ENCODE measurements at places on chromosomes 7 and 10. TPM values are rescaled to one million over a fixed set of nuclear protein-coding genes. Genes with fewer than 3 reads are reported as not detected.

DNA sequence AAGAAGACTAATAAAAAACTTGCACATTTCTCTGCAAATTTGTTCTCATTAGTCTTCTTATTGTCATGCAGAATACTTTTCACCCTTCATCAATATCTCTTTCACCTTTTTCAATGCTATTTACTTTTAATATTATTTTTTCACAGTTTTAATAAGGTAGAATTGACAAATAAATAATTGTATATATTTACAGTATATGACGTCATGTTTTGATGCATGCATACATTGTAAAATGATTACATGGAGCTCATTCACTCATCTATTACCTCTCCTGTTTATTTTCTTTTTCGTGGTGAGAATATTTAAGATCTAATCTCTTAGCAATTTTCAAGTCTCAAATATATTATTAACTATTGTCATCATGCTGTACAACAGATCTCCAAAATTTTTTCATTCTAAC lies 658.2 kb upstream of the MKI67 start:
- DNase-seq, result no peak

- DNase-seq, result no peak
Measured at GRCh38 chr7:128121711-128122530, 90.7 kb upstream of the LRRC4 start.

- no peak for DNase-seq
Measured at GRCh38 chr7:108007762-108008161, 4.8 kb upstream of the LAMB1 start.

DNA sequence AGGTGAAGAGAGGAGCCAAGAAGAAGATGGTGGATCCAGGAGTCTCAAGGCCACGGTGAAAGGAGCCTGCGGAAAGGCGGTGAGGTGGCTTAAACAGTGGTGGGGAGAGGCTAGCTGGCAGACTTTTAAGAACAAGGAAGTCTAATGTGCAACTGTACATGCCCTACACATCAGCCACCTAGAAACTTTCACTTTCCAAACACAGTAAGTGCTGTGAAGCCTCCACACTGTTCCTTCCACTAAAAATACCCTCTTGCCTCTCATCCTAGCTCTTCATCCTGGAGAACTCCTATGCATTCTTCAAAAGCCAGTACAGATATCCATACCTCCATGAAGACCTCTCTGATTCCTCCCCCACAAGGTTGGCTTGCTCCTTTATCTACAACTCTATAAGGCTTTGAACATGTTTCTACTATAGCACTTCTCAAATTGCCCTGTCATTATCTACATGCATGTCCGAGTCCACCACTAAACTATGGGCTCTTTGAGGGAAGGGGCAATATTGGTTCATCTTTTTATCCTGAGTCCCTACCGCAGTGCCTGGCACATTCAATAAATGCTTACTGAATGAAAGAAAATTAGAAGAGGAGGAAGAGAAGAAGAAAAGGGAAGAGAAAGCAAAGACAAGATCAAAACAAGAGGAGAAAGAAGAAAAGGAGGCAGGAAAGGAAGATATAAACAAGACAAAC lies 54.2 kb downstream of the DNAJC12 start:
- DNase-seq, result no peak

- no peak for DNase-seq
Measured at GRCh38 chr10:74955796-74956195, 129.4 kb downstream of the KAT6B start.

DNA sequence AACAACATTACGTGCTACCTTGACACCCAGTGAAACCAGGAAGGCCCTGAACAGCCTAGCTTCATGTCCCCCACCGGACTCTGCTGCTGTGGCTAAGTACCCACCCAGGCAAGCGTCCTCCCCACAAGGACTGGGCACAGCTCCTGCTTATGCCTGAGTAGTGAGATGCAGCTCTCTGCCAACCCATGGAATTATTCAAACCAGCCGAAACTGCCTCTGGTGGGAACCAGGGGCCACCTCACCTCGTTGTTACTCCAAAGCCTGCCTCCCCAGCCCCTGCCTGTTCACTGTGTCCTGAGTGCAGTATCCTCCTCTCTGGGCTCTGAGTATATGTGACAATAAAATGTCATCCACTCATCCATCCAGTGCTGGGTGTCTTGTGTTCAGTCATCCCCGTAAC lies 52.4 kb downstream of the CAMK2B start:
- no peak for DNase-seq

DNA sequence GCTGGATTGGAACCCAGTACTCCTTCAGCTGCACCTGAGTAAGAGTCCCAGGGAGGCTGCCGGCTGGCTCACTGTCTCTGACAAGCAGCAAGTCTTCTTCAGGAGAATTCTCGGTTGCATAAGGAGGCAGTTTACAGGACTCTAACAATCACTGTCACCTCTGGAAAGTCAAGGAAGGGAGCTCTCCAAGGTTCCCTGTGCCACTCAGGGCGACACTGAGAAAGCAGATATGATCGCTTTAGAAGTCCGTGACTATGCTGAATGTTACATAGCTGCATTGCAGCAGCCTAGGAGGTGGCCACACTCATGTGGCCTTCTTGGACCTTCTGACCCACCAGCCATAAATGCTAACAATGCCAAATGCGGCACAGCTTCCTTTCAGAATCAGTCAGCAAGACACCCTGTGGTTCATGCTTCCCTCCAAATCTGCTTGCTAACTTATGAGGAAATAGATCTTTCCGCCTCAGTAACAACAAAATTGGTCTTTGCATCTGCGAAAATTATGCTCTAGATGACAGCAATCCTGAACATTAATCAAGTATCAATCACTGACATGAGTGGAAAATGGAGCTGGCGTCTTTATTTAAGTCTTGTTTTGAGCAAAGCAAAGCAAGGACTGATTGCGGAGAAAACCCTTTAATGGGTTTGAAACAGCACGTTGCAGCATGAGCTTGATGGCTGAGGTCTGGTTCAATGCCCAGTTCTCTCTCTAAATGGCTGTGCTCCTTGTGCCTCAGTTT lies 132.9 kb downstream of the ATXN7L1 start:
- DNase-seq, result no peak

DNA sequence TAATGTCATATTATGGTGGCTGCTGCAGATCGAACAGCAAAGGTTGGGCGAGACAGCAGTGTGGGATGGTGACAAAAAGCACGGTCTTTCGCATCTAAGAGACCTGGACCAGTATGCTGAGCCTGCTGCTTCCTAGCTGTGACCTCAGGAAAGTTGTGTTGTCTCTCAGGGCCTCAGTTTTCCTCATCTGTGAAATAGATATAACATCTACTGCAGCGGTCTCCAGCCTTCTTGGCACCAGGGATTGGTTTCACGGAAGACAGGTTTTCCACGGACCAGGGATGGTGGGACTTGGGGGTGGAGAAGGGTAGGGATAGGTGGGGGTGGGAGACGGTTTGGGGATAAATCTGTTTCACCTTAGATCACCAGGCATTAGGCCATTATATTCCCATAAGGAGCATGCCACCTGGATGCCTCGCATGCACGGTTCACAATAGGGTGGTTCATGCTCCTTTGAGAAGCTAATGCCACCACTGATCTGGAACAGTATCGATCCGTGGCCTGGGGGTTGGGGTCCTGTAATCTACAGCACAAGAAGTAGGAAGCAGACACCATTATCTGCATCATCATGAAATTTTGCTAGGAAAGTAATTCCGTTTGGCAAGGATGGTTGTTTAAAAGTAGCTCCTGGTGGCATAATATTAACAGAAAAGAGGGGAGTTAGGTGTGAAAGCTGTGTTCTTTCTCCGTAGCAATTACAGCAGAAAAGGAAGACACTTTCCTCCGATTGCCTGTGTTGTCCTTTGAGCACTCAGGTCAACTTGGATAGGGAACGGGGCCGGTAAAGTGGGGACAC lies 10.8 kb downstream of the KLF6 start:
- no peak for DNase-seq

DNA sequence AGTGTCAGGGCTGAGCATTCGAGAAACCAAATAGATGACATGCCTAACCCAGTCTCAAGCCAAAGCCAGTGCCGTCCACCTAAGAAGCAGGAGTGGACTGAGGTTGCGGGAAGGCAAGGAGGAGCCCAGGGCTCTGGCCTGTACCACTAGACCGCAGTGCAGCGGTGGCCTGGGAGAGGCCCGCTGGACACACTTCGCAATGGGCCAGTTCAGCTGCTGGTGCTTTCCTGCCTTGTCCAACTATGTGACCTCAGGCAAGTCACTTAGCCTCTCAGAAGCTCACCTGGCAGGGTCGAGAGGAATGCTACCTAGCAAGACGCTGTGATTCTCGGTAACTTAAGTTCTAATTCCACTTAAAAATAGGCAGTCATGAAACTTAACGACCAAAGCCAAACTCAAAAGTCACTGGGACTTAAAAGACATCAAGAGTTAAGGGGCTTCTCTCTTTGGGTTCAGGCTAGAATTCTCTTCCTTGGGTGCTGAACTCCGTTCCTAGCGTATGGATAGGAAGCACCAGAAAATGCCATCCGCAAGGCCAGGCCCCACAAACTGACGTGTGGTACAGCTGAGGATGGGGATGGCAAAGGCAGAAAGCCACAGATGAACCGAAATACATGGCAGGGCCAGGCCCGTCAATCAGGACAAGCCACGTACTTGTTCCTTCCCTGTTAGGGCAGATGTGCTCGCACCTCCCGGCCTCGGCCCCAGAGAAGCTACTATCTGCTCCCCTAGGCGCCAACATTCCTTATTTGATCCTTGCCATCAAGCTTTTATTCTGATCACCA lies 34.2 kb downstream of the CTBP2 start:
- DNase-seq, result no peak

- no peak for DNase-seq
Measured at GRCh38 chr7:27128776-27129728, 1.5 kb downstream of the HOXA4 start.

- DNase-seq, result no peak
Measured at GRCh38 chr10:131831561-131831960, 69.2 kb upstream of the PPP2R2D start.

DNA sequence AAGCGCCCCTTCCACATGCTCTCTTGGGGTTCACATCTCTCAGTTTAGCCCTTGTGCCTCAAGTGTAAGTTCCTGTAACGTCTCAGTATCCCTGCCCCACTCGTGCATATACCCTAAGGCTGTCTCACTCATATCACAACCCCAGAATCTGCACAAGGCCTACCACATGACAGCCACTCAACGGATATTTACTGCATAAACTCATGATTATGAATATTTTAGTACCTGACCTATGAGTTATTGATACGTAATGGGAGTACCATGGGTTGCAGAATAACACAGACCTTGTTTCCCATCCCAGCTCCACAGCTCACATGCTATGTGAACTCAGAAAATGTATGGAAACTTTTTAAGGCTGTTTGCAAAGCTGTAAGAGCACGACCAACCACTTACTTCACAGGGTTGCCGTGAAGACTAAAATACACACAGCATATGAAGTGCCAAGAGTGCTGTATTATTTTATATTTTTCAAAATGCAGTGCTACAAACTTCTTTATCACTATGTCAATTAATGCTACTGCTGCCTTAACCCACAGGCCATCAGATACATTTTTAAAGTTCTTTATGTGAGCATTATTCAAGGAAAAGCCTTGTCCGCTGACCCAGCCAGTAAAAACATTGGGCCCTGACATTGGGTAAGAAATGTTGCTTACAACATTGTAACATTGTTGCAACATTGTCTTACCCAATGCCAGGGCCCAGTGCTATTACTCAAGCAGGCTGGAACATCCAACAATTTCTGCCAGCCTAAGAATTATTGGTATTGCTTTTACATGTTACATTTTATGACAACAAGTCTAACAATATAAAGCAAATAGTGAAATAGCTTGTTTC lies 97.2 kb downstream of the JAZF1 start:
- DNase-seq, result no peak

DNA sequence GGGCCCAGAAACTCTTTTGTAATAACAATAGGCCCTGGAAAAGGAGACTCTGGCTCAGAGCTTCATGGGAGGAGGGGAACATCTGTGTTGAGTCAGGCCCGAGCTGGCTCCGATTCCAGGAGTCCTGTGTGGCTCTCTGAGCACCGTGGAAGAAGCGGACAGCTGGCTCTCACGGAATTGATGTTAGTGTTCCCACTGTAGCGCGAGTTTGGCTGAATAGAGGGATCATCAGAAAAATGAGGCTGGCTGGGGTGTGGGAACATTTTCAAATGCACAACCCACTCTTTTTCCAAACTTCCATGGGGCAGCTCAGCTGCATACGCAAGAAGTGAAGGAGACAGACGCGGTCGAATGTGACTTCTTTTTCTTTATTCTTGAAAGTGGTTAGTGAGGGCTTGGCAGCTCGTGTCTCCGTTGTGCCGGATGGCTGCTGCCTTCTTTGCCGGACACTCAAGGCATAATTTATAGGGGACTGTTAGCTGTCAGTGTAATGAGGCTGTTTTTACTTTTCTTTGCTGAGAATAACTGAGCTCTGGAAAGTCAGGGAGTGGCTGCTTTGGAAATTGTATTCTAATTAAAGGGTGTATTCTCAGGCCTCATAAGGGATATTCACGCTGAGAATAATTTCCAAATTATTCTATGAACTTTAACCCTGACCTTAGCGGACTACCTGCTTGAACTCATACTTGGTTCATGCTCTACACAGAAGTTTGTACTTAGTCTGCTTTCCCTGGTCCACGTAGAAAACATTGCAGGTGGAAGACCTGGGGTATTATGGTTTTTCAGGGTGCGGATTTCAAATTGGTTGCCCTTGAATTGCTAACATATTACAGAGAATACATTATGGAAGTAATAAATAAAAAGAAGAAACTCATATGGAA lies 23.1 kb downstream of the MDFIC start:
- DNase-seq, result no peak

- no peak for DNase-seq
Measured at GRCh38 chr7:135164357-135165061, 6.0 kb downstream of the CYREN start.

- no peak for DNase-seq
Measured at GRCh38 chr7:82697897-82698296, 254.3 kb upstream of the CACNA2D1 start.

GRCh38 chr7:111132833-111133232 lies 41.9 kb downstream of the LRRN3 start:
- no peak for DNase-seq

DNA sequence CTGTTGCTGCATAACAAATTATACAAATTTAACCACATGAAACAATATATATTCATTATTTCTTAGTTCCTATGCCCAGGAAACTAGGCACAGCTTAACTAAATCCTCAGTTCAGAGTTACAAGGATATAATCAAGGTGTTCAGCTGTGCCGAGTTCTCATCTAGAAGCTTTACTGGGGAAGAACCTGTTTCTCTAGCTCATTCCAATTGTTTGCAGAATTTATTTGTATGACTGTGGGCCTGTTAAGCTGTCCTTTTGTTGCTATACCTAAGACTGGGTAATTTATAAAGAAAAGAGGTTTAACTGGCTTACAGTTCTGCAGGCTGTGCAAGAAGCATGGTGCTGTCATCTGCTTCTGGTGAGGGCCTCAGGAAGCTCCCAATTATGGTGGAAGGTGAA lies 21.8 kb upstream of the MDFIC start:
- no peak for DNase-seq

GRCh38 chr7:38831259-38831996 lies 77.6 kb downstream of the VPS41 start:
- no peak for DNase-seq

The GRK5 gene
- total RNA-seq, result 20.8 TPM

The RBP3 gene
- not detected for total RNA-seq

The WNT8B gene
- total RNA-seq, result not detected

The OPN4 gene
- not detected for total RNA-seq

The PLXDC2 gene
- total RNA-seq, result 0.61 TPM

The PRSS2 gene
- not detected for total RNA-seq

The ITPRID1 gene
- total RNA-seq, result not detected

The CCL26 gene
- total RNA-seq, result not detected

All from CD4-positive, alpha-beta T cell (primary cell).